ENCODE measurements at places on chromosomes 5 and 9.

DNA sequence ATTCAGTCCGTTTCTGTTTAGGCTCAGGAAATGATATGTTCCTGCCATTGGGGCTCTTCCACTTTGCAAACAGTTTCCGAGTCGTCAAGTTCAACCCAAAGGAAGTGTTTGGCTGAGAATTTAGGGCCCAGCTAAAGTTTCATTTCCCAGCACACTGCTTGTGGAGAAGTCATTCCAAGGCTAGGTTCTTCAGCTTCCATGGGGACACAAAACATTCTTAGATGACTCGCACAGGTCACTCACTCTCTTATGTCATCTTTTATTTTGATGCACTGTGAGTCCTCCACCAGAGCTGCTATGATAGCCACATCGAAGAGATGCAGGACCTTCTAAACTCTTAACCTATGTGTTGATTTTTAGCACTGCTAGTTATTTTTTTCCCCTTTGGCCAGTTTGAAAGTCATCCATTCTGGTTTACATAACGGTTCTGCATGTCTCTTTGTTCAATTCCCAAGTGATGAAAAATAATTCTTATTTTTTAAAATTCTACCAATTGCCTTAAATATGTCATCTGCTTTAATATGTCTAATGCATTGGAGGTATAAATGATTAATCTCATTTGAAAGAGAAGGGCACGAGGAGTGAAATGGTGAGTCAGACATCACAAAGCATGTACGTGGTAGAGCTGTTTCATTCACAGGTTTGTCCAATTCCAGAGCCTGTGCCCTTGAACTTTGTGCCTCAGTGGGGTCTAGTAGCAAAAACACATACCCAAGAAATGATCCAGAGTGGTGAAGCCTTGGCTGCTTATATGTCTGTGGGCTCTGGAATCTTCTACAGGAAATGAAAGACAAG, 84.3 kb downstream of the ZNF462 start:
- no peak for DNase-seq

GRCh38 chr5:8019719-8020218, 150.8 kb downstream of the MTRR start:
- DNase-seq, result no peak

DNA sequence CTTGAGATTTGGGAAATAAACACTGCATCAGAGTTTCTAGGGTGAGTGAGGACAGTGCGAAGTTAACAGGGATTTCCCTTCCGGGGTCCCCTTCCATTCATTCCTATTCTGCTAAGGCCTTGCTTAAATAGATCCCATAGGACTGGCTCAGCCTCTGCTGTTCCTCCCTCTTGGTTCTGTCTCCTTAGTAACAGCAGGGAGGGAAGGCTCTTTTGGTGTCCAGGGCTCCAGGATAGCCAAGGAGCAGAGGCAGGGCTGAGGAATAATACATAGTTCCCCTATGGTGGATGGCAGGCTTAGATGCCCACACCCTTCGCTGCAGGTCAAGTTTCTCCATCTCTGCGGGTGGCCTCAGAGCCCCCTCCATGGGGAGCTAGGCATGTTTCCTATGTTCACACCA, 591.7 kb downstream of the ACTL7B start:
- no peak for DNase-seq

DNA sequence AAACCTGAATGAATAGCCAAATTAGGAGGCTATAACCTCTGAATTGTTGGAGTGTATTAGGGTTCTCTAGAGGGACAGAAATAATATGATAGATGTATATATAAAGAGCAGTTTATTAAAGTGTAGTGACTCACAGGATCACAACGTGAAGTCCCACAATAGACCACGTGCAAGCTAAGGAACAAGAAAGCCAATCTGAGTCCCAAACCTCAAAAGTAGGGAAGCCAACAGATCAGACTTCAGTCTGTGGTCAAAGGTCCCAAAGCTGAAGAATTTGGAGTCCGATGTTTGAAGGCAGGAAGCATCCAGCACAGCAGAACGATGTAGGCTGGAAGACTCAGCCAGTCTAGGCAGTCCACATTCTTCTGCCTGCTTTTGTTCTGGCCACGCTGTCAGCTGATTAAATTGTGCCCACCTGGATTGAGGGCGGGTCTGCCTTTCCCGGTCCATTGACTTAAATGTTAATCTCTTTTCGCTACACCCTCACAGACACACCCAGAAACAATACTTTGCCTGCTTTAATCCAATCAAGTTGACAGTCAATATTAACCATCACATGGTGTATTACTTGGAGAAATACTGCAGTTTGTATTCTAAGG, 550.6 kb downstream of the CDH10 start:
- no peak for DNase-seq

- DNase-seq, result no peak
These were observed 1.5 kb upstream of the PTPRD start for GRCh38 chr9:10614196-10614800.

Measured in activated naive CD4-positive, alpha-beta T cell treated with anti-CD3 and anti-CD28 coated beads, Interleukin-2, amount 50 U/mL, for 72 hours (primary cell).